T47D (cell line): ENCODE measurements at places on chromosomes 1 and 21.

GRCh38 chr1:95699149-95699953 is 465.3 kb downstream of the RWDD3 start:
- DNase-seq, result no peak

DNA sequence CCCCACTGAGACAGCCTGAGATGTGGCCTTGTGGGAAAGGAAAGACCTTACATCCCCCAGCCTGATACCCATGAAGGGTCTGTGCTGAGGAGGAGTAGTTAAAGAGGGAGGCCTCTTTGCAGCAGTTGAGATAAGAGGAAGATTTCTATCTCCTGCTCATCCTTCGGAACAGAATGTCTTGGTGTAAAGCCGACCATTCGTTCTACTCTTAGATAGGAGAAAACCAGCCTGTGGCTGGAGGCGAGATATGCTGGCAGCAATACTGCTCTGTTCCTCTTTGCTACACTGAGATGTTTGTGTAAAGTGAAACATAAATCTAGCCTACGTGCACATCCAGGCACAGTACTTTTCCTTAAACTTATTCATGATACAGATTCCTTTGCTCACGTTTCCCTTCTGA is 1.5 kb upstream of the CCDC27 start:
- DNase-seq, result no peak

DNA sequence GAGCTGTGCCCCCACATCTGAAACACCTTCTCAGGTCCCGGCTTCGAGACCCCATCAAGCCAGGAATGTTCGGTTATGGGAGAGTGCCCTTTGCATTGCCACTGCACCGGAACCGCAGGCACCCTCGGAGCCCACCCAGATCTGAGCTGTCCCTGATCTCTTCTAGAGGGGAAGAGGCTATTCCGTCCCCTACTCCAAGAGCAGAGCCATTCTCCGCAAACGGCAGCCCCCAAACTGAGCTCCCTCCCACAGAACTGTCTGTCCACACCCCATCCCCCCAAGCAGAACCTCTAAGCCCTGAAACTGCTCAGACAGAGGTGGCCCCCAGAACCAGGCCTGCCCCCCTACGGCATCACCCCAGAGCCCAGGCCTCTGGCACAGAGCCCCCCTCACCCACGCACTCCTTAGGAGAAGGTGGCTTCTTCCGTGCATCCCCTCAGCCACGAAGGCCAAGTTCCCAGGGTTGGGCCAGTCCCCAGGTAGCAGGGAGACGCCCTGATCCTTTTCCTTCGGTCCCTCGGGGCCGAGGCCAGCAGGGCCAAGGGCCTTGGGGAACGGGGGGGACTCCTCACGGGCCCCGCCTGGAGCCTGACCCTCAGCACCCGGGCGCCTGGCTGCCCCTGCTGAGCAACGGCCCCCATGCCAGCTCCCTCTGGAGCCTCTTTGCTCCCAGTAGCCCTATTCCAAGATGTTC is 4.3 kb downstream of the ADAMTSL4 start:
- DNase-seq, result no peak

- peak; percentile 36 for DNase-seq
These were observed 339 bp upstream of the RNPC3 start for GRCh38 chr1:103525114-103525606.

DNA sequence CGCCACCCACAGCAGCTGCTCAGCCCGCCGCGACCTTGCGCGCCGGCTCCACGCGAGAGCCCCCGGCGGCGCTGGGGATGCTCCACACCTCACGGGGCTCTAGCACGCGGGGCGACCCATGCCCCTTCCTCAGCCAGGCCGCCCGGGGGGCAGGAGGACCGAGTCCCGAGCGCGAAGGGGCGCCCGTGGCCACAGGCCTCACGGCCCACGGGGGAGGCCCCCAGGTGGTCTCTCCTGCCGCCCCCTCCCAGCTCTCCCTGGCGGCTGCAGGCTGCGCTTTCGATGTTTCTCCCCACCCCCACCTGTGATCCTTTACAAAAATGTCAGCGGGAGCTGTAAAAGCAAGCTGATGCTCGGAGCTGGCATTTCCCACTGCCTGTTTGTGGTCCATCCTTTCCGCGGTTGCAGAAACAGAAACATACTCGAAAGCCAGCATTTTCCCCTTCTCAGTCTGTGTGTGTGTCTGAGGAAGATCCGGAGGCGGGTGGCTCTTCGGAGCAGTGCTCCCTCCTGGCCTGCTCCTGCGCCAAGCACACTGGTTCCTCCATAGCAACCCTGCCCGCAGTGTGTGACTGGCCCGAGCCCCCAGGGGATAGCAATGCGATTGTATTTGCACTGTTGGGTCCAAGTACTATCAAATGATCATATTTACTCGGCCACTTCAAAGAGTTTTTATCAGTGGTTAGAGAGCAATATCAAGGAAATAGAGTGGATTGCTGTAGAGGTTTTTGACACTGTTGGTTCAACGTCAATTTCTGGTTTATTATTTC is 2.1 kb downstream of the KIF26B start:
- DNase-seq, result no peak

- DNase-seq, result no peak
These were observed 22.6 kb downstream of the CACNA1S start for GRCh38 chr1:201089596-201089995.

DNA sequence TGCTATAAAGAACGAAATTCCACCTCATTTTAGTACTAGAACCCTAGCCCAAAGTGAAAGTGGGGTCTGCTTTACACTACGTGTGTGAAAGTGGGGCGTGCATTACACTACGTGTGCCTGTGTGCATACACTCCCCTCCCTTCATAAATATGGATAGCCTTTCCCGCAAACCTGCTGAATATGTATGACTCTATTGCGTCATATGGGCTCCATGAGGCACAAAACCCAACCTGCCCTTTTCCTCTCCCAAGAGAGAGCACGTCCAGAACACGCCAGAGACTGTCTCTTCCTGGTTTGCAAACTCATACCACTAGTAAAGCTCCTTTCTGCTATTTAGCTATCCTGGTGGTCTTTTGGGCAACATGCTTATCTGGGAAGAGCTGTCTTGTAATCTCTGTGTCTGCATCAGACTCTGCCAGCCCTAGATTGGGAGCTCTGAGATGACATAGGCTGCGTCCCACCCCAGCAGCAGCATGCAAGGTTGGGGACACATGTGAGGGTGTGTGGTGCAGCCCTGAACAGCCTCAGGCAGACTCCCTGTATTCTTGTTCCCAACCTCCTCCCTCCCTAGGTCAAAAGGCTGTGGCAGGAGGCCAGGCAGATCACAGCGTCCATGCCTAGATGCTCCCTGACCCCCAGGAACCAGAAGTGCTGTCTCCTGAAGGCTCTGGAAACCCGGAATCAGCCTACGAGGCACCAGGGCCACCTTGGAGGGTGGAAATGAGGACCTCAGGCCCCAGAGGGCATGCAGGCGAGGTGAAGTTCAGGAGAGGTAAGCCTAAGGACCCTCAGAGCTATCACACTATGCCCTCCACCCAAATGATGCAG is 12.3 kb upstream of the PADI1 start:
- no peak for DNase-seq

DNA sequence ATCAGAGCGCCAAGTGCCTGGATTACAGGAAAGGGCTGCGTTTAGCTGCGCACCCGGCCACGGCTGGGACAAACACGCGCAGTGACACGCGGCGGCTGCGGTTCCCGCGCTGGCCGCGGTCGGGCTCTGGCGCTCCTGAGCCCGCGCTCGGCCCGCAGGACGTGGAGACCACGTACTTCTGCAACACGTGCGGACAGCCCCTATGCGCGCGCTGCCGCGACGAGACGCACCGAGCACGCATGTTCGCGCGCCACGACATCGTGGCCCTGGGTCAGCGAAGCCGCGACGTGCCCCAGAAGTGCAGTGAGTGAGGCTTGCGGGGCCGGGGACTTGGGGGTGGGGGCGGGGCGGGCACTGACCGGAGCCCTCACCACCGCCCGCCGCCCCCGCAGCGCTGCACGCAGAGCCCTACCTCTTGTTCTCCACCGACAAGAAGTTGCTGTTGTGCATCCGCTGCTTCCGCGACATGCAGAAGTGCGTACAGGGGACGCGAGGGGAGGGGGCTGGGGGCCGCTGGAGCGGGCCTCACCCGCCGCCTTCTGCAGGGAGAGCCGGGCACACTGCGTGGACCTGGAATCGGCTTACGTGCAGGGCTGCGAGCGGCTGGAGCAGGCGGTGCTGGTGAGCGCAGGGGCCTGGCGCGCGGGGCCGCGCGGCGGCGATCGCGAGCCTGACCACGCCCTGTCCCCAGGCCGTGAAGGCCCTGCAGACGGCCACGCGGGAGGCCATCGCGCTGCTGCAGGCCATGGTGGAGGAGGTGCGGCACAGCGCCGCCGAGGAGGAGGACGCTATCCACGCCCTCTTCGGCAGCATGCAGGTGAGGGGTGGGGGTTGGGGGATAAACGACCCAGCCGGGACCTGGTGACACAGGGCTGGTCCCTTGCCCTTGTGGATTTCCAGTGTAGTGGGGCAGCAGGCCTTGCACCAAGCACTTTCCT is 3.1 kb downstream of the RNF207 start:
- DNase-seq, result no peak

- no peak for DNase-seq
These were observed 4.0 kb upstream of the AGBL4 start for GRCh38 chr1:50027794-50028193.

- DNase-seq, result no peak
These were observed 67.5 kb upstream of the VAMP3 start for GRCh38 chr1:7703321-7704213.

DNA sequence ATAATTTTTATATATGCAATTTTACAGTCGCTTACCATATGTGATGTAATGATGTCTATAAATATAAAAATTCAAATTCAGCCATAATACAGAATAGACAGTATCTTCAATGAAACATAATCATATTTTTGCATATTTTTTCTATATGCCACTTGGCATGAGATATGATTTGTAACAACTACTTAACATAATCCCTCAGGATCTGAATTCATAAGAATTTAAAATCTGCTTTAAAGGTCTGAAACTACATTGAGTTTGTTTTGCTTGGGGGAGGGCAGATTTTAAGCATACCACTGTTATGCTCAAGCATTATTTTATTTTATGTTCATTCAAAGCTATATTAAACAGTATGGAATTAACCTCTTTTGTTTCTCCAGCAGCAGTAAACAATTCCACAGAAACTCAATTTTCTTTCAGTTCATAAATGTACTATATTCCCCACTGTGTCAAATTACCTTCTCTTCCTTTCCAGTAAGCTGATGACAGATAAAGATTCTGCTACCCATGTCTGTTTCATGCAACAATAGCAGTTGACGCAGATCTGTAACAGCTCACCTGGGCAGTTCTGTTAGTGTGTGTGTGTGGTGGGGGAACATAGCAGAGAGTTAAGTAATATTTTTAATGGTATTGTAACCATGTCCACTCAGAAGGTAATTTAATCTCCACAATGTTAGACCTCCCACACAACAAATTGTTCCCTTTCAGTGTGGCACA is 224.8 kb downstream of the NTNG1 start:
- DNase-seq, result no peak

DNA sequence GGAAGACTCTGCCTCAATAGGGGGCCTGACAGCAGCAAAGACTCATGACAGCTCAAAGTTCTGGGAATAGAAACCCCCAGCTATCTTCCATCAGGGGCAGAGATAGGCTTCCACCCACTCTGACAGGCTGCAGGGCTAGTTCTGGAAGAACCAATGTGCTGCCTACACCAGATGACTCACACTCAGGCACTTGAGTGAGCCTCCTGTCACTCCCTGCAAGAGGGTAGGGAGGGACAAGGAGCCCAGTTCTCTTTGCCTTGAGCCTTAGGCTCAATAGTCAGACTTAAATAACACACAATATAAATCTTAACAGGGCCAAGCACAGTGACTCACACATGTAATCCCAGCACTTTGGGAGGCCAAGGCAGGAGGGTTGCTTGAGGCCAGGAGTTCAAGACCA is 386.4 kb downstream of the HHAT start:
- DNase-seq, result no peak

- DNase-seq, result peak; percentile 18
These were observed 12.4 kb downstream of the NEXN start for GRCh38 chr1:77900687-77901293.

DNA sequence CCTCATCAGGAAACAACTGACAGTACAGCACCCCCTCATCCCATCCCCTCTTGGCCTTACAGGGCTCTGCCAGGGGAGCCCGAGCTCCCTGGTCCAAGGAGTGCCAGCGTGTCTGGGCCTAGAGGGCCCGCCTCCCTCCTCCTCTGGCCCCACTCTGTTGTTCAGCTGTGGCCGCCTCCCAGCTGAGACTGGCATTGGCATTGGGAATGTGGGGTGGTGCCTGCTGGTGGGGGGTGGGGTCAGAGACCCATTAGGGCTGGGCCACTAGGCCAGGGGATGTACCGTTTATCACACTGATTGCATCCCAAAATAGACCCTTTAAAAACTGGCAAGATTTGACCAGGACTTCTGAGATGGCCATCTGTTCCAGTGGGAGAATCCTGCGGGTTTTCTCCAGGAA is 1.4 kb downstream of the LDLRAP1 start:
- peak; percentile 19 for DNase-seq

- DNase-seq, result no peak
These were observed 37.4 kb downstream of the BTBD8 start for GRCh38 chr1:92117526-92117925.

- DNase-seq, result no peak
These were observed 327.7 kb downstream of the SMYD3 start for GRCh38 chr1:246179401-246179800.

DNA sequence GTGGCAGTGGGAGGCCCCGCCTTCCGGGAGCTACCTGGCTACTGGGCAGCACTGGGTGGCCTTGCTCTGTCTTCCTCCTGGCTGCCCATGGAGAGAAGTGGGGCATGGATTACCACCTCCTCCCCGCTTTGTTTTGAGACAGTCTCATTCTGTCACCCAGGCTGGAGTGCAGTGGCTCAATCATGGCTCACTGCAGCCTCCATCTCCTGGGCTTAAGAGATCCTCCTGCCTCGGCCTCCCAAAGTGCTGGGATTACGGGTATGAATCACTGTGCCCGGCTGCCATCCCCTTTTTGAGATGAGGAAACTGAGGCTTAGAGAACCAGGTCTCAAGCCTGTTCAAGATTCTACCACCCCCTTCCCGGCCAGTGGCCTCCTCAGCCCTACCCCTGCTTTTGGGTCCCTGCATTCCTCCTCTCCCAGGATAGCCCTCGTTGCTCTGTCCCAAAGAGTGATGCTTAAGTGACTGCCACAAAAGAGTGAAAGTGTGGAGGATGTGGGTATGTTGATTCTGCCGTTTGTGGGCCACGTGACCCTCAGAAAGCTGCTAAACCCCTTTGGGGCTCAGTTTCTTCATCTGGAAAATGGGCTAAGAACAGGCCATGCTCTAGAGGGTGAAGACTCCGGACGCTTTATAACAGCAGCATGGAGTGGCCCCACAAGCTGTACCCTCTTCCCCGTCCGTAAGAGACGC is 7.8 kb downstream of the HES3 start:
- DNase-seq, result no peak

GRCh38 chr1:24147816-24148215 is 4.9 kb upstream of the IL22RA1 start:
- no peak for DNase-seq

GRCh38 chr1:190754666-190755065 is 277.0 kb upstream of the BRINP3 start:
- peak; percentile 26 for DNase-seq

- DNase-seq, result no peak
These were observed 3.2 kb downstream of the CLIC4 start for GRCh38 chr1:24748191-24749121.

GRCh38 chr1:233151861-233152260 is 143.7 kb downstream of the PCNX2 start:
- DNase-seq, result no peak
